SK-N-MC (cell line): ENCODE measurements at places on chromosomes 11 and 22.

DNA sequence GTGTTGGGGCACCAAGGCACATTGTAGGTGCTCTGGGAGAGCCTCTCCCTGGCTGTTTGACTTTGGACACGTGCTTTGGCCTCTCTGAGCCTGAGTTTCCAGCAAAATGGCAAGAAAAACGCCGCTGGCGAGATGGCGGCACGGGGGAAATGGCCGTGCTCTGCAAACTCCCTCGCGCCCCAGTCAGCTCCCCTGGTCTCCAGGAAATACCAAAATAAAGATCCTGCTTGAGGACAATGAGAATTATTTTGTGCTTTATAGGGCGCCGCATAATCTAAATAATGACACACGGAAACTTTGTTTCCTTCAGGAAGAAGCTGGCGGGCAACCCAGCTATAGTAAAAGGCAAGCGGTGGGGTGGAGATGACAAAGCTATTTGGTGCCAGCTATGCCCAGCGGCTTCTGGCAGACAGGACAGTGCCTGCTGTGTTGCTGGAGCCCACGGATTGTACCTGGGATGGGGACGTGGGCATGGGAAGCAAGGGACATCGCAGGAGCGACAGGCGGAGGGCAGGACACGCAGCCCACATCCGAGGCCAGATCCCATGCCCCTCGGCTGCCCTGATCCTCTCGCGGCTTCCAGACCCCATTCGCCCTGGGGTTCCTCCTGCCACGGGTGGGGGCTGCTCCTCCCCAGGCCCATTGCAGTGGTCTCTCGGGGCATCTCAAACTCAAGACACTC lies 26.3 kb upstream of the RFPL3 start:
- no peak for DNase-seq

- no peak for DNase-seq
Observed at GRCh38 chr11:45374653-45375059, 88.5 kb upstream of the SYT13 start.

DNA sequence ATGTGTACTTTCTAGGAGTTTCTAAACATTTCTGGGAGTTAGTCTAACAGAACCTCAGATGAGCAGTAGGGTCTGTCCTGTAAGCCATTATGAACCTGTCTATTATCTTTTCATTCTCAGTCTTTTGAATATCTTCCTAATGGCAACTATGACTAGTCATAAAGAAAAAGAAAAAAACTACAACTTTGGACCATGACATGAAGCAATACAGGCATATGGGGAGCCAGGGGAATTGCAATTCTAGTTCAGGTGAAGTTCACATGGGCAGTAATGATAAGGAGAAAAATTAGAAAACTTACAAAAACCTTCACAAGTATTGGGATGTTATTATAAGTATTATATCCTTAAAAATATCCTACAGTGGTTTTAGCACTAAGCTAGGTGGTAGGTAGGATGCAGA lies 649.0 kb upstream of the ANO5 start:
- DNase-seq = no peak

GRCh38 chr11:34192481-34193401 lies 87.3 kb downstream of the NAT10 start:
- DNase-seq = no peak

DNA sequence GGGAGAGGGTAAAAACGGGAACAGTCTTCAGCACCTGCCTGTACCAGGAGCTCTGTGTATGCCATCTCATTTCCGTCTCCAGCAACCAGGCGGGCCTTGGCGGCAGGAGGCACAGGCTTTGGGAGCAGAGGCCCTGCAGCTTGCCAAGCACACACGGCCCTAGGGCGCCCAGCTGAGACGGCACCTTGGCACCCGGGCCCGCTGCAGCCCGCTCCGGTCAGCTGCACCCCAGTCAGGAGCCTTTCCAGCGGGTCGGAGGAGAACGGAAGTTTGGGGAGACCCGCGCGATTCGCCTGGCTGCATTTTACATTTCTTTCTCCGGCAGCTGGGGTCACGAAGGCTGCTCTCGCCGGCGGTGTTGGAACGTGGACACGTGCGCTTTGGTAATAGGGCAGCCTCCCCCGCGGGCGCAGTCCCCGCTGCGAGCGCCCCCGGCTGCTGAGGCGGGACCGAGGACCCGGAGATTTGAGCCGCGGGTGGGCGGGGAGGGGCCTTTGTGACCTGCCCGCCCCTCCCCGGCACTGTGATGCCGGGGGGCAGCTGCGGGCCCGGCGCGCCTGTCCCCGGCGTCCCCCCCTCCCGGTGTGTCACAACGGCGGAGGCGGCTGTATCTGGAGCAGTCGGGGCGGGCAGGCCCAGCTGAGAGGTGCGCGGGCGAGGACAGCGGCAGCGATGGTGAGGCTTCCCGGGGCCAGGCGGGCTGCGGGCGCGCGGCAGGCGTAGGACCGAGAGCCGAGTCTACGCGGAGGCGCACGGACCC lies at the start of gene TUBA8:
Gene TUBA8 (plus strand): TSS at position 616 of the 760 bp plus-strand sequence. CDS start 57 bp downstream, at position 673.
- no peak for DNase-seq

- DNase-seq = no peak
Observed at GRCh38 chr11:1225386-1226225, 2.7 kb downstream of the MUC5B start.

- DNase-seq = no peak
Observed at GRCh38 chr11:114059984-114060391, 477 bp downstream of the ZBTB16 start.

GRCh38 chr11:128476729-128477128 lies 110.6 kb downstream of the ETS1 start:
- no peak for DNase-seq

- no peak for DNase-seq
Observed at GRCh38 chr11:14362611-14363010, 3.6 kb upstream of the RRAS2 start.

DNA sequence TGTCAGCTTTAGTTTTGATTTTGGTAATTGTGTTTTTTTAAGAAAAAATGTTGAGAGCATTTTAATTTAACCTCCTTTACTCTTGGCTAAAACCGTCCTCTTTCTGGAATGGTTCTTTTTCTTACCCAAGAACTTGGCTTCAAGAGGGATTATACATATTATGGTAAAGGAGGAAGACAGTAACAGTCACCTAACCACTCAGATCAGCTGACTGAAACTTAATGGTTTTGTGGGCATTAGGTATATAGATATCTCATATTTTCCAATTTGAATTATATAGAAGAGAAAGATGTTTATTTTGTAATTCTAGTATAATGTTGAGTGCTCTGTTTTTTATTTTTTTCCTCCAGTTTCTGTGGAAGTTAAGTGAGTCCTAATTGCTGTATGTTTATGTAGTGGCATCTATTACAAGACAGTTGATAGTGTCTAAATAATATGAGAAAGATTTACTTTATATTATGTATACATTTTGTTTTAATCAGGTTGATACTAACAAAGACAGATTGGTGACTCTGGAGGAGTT lies 36.6 kb upstream of the NCR3LG1 start:
- no peak for DNase-seq
